Upper lobe of right lung (tissue), 1 donor: ENCODE measurements at places on chromosomes 3 and 15. TPM values are rescaled to one million over a fixed set of nuclear protein-coding genes. Genes with fewer than 3 reads are reported as not detected.

DNA sequence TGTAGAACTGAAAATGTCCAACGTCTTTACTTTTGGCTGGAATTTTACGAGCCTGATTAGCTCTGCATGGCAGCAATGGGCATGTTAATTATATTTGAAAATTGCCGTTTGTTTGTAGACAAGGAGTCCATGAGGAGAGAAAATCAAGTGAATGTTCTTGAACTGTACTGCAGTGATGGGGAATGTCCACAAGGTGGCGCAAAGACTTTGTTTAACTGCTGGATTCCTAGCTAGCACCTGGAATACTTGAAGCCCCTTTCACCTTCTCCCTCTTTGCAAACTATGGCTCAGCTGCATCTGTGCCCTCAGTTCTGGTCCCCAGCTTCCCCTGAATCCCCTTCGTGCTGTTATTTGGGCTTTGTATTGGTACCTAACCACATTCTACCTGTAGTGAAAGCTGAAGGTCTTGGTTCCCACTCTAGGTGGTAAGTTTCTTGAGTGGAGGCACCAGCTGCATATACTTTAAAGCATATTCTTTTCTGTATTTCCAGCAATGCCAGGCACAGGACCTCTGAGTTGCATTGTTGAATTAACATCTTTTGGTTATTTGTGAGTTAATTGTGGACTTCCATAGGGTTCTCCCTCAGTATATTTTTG, 25.3 kb downstream of the EXOG start:
- peaks cover 39% of the 10 kb centered on the region for H3K36me3 ChIP-seq
- H3K27ac ChIP-seq, result no peak overlapping the region
- no peaks in the 10 kb centered on the region for H3K27me3 ChIP-seq
- H3K4me1 ChIP-seq, result no peaks in the 10 kb centered on the region

DNA sequence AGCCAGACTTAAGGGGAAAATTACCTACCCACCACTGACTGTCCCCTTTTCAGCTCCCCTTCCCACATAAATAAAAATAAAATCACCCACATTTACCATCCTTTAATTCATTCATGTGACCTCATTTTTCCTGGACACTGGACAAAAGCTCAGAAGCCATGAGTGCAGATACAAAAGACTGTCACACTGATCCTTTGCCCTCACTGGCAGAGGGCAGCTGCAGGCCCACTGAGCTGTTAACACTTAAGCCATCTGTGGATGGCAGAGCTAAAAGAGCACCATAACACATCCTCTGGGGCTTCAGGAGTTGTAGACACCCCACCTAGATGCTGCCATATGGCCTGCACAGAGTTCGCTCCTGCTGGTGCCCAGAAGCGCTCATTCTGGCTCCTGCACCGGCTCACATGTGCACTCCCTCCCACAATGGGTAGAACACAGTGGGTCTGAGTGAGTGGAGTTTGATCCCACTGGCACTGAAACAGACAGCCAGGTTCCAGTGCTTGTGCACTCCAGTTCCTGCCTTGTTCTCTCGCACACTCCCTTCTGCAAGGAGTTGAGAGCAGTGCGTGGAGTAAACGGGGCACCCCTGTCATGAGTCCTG, 38.8 kb downstream of the EDC3 start:
- H3K4me3 ChIP-seq, result no peak overlapping the region
- no peak for DNase-seq
- no peaks in the 10 kb centered on the region for H3K27me3 ChIP-seq

DNA sequence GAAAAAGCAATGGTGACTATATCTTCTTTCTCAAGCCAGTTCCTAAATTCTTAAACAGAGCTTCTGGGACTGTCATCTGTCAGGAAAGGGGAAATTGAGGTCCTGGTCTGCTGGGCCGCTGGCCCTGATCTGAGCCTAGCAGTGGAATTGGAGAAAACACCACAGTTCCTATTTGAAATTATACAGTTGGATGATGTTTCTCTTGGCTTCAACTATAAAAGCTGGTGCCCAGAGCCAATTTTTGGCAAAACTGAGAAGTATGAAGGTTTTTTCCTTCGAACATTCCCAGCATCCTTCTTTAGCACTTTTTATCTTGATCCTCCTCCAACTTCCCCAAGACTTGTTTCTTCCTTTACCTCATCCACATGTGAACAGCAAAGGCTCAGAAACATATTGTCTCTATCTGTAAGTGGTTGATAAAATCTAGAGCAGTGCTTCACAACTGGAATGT, 83.9 kb downstream of the CD47 start:
- H3K4me3 ChIP-seq, result no peak overlapping the region
- peaks cover 15% of the 10 kb centered on the region for H3K4me1 ChIP-seq
- H3K27ac ChIP-seq, result peak overlapping the region; percentile 45
- DNase-seq, result no peak

DNA sequence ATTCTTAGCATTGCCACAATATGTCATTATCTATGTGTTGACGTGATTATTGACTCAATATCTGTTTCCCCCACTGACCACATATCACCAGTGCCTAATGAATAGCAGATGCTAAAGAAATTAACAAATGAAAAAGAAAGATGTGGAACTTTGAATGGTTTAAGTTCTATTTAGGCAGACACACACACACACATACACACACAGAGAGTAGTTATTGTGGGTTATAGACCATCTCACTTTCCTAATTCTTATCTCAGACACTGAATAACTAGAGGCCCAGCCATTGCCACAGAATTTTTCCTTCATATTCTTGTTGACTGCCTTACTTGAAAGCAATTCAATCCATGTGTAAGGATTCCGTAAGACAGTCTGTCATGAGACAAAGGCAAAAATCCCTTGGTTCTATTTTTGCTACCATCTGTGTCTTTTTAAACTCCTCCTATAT, 61.9 kb upstream of the PHLDB2 start:
- no peak overlapping the region for H3K27ac ChIP-seq
- H3K36me3 ChIP-seq, result no peaks in the 10 kb centered on the region
- no peak for DNase-seq
- peaks cover 12% of the 10 kb centered on the region for H3K4me1 ChIP-seq
- H3K27me3 ChIP-seq, result no peaks in the 10 kb centered on the region
- H3K4me3 ChIP-seq, result no peak overlapping the region

DNA sequence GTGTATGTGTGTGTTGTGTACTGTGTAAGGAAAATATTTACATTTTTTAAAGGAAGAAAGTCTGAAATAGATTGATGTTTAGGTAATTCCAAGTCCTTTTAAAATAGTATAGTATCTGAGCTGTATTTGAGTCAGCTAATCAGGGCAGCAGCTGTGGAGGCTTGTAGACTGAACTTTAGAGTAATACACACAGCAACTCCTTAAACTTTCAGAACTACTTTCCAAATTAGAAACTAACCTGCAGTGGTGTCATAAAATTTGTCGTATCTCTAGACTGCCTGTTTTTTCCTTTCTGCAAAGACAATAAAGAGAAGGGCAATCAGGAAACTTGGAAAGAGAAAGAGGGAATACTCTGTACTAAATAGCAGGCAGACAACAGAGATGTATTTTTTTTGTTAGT, 391.0 kb upstream of the AZI2 start:
- H3K4me3 ChIP-seq, result no peak overlapping the region
- no peaks in the 10 kb centered on the region for H3K4me1 ChIP-seq
- no peaks in the 10 kb centered on the region for H3K27me3 ChIP-seq
- no peak for DNase-seq

DNA sequence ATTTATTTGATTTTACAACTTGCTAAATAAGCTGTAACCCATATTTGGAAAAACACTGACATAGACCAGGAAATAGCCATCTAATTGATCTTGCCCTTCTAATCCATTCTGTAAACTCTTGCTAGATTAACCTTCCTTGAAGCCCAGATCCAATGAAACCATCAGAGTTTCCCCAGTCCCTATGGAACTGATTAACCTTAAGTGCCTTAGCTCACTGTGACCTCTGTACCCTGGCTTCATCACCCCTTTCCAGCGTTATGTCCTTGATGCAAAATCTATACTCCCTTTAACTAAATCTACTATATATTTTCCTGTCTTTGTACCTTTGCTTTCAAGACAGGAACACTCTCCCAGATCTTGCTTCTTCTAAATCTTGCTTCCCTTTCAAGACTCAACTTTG, 42.9 kb upstream of the CADPS start:
- no peaks in the 10 kb centered on the region for H3K36me3 ChIP-seq
- H3K27ac ChIP-seq, result no peak overlapping the region
- no peak for DNase-seq

- no peak overlapping the region for H3K27ac ChIP-seq
- no peaks in the 10 kb centered on the region for H3K4me1 ChIP-seq
- H3K4me3 ChIP-seq, result no peak overlapping the region
- H3K36me3 ChIP-seq, result no peaks in the 10 kb centered on the region
- no peak for DNase-seq
These were observed 200.2 kb upstream of the LRRC3B start for GRCh38 chr3:26422415-26422814.

SLC15A2 gene
- total RNA-seq, result 63.6 TPM

ISL2 gene
- total RNA-seq, result not detected
